ENCODE measurements at places on chromosomes 3 and 15.

DNA sequence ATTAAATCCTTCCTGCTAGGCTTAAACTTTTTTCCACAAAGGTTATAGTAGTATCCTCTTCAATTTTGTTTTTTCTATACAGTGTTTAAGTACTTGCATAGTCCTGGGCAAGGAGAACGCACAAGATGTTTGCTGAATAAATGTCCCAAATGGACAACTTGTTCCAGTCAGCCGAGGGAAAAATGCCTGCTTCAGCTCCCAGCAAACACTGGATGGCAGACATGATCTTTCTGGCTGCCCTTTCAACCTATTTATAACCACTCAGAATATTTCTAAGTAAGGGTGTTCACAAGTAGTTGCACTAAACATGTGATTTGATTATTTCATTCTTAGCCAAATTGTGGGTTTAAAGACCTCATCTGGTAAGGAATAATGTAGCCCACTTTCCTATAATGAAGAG lies 29.8 kb downstream of the GNB4 start:
- DNase-seq: no peak

DNA sequence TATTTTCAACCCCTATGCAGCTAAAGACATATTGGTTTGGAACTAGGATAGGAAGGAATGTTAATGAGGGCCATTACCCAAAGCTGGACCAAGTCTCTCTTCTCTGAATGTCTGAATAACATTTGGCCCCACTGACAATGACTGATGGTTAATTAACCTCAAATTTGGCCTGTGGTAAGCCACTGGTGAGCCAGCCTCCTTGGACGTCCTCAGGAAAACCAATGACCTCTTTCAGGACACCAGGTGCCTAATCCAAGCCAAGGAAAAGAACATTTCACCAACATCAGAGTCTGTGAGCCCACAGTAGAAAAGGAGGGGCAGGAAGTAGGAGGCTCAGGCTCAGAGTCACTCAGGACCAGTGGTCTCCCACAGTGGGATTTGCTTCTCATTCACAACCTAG lies 56.4 kb upstream of the ETV5 start:
- no peak for DNase-seq

GRCh38 chr3:116141724-116142123 lies 303.6 kb downstream of the LSAMP start:
- DNase-seq: no peak

DNA sequence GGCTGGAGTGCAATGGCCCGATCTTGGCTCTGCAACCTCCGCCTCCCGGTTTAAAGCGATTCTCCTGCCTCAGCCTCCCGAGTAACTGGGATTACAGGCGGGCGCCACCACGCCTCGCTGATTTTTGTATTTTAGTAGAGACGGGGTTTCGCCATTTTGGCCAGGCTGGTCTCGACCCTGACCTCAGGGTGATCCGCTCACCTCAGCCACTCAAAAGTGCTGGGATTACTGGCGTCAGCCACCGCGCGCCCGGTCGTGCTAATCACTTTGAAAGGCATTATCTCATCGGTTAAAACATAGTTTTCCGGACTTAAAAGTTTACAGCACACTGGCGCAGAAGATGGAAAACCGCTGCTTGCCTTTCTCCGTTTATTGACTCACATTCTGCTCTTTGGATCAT lies 27.6 kb upstream of the MTHFS start:
- no peak for DNase-seq

- DNase-seq: no peak
Observed at GRCh38 chr3:153354641-153355040, 192.6 kb downstream of the RAP2B start.

DNA sequence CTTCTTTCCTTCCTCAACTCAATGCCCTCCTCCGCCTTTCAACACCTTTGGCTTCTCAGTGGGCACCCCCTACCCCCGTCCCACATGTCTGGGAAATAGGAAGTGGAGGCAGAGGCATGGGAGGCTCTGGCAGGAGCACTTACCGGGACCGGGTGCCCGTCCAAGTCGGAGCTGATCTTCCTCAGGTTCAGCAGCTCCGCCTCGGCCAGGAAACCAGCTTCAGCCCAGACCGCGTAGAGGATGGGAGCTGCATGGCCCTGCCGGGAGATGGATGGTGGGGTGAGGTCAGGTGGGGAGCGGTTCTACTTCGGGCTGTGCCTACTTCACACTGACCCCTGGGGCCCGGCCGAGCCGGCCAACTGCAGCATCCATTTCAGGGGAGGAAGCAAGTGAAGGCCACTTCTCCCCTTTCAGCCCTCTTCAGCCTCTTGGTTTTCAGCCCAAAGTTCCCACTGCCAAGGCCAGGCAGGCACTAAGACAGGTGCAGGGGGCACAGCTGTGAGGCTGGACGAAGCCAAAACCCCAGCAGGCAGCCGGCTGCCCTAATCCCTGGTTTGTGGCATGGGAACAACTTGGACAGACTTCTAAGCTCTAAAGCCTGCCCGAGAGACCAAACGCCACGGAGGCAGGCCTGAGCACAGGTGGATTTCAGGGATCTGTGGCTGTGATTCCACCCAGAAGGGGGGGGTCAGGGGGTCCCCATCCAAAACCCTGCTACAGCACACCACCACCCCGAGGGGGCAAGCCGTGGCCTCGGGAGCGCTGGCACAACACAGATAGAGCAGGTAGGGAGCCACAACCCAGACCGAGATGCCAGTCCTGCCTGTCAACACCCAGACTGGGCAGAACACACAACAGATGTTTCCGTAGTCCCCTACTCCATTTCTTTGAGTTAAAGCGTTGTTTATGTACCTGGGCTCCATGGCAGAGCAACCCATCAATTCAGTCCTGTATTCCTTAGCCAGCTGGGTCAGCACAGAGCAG lies 14.5 kb downstream of the TKT start:
- no peak for DNase-seq

GRCh38 chr3:171346582-171347300 lies 113.5 kb downstream of the TNIK start:
- DNase-seq: no peak

- DNase-seq: no peak
Observed at GRCh38 chr3:146350852-146351251, 99.9 kb upstream of the PLSCR4 start.

- no peak for DNase-seq
Observed at GRCh38 chr15:56490461-56490860, 25.5 kb upstream of the MNS1 start.

GRCh38 chr15:67680641-67681040 lies 138.1 kb downstream of the MAP2K5 start:
- DNase-seq: no peak

DNA sequence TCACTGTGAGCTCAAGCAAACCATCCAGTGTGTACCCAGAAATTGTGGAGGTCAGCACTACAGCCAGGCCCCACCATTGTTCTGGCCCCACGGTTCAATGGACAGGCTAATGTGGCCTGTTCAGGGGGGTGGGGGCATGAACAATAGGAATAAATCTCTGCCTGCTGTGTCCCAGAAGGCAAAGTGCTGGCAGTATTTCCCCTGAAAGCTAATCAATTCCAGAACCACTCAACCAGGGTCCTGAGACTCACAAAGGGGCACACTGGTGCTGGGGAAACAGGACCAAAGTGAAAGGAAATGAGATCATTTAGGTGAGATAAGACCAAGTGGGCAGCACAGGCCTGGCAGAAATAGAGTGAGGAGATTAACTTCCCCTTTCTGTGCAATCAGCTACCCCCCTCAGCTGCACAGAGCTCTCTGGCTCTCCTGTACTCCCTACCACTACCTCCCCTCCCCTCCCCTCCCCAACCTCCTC lies 11.5 kb downstream of the CRYGS start:
- DNase-seq: no peak

DNA sequence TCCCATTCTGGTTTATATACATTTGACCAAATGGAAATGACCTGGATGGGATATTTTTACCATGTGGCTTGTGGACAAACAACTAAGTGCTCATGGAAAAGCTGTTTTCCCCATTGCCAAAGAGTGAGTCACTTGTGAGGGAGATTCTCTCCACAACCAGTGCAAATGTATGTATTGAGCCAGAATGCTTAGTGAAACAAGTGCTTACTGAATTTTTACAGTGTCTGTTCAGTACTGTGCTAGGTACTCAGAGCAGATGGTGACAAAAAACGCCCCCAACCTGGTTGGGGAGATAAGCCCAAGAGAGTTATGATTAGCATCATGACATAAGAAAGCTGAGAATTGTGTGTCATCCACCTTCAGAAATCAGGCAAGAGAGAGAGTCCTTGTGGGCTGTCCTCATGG lies 2.3 kb downstream of the CHP1 start:
- no peak for DNase-seq

GRCh38 chr15:49460411-49460941 lies 37.4 kb downstream of the FGF7 start:
- no peak for DNase-seq

- no peak for DNase-seq
Observed at GRCh38 chr3:966341-966740, 126.5 kb upstream of the CNTN6 start.

- no peak for DNase-seq
Observed at GRCh38 chr3:102036017-102036416, 186.7 kb downstream of the NFKBIZ start.

DNA sequence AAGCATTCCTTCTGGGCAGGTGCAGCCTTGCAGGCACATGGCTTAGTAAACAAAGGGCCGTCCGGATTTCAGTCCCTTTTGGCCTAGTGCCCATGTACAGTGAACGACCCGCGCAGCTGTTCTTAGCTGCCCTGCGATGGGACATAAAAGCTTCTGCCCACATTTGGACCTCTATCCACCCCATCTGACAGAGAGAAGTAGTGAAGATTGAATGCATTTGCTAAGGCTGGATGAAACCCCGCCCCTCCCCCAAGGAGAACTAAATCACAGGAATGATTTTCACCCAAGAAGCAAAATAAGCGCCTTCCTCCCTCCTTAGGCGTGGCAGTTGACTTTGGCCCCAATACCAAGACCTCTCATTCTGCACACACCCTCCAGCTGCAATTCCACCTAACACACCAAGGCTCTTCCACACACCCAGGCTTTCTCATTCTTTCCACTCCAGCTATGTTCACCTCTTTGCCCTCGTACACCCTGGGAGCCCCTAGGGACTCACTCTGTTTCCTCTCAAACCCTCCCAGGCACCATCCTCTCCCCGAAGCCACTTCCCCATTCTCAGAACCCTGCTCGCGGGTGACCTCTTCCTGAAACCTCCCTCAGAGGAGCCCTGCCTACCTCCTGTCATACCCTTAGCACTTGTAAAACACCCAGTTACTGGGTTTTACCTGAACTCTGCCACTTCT lies 14.1 kb upstream of the HRH1 start:
- DNase-seq: peak; percentile 26

DNA sequence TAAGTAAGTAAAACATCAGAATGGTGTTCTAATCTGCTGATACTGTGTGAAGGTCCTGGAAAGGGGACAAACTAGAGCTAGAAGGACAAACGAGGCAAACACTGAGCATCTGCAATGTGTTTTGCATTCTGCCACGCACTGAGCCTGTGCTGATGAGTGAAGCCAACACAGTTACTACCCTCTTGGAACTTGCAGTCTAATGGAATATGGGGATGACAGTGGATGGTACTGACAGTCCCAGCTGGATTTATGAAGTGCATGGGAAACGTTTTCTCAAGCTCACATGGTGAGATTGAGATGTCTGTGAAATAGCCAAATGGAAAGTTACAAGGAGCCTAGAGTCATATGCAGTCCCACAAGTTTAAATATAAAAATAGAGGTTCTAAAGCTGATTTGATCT lies 86.6 kb downstream of the FOXB1 start:
- no peak for DNase-seq

DNA sequence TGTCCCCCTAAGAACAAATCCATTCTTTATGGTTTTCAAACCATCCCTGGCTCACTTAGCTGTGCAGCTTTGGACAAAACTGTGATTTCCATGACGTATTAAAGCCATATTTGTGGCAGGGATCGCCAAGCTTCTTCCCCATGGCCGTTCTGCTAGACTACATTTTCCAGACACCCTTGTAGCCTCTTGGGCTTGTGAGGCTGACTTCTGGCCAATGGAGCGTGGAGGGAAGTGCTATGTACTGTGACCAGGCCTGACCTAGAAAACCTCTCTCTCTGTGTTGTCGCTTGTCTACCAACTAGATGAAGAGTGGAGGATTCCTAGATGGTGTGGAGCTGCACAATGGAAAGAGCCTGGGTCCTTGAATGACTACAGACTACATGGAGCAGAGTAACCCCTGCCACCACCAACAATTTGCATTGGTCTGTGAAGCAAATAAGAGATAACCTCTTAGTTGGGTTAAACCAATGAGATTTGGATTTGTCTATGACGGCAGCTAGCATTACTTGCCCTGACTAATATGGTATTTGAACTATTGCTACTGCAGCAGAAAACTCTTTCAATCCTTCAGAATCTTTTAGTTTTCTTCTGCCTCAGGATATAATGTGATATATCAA lies 22.1 kb upstream of the MGLL start:
- DNase-seq: no peak

- DNase-seq: no peak
Observed at GRCh38 chr3:196341137-196341536, 2.9 kb upstream of the TM4SF19 start.

DNA sequence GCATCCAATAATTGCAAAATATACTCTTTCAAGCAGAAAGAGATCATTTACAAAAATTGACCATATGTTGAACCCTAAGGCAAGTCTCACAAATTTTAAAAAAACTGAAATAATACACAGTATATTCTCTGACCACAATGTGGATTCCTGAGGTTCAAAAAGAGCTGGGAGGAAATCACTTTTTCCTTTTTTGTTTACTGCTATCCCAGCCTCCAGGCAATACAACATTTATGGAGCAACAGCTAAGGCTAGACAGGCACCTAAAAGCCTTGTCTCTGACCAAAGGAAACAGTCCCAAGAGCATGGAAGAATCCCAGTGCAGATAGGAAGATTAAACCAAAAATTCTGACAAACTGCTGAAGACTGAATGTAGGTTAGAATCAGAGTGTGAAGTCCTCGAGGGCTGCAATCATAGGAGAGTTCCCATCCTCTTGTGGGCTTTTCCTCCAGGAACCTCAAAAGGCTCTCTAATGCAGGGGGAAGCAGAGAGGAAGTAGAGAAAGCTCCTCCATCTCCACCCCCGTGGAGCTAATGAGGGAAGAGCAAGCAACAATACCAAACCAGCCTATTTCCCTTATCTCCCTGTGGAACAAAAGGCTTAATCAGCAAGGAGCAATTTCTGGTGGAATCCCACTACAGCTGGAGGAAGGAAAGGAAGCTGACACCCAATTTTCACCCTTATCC lies 57.0 kb downstream of the TMCC1 start:
- no peak for DNase-seq

DNA sequence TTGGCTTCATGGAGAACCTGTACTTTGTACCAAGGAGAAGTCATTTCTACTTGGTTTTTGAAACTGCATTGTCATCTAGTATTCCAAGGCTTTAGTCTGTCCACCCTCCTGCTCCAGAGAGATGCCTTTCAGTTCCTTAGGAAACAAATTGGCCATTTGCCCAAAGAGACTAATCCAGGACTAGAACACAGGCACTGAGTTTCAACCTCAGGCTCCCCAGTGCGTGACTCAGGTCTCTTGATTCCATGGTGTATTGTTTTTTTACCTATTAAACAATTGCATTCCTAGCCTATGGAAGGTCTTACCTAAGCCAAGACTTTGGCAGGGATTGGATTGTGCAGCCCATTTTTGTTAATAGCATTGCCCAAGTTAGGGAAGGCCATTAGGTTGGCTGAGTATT lies 214.8 kb upstream of the CTDSPL start:
- DNase-seq: no peak

All from NCI-H1092 (cell line).